ENCODE measurements at places on chromosomes 6 and 20.

- DNase-seq: no peak
Observed at GRCh38 chr20:47481330-47482216, 20.1 kb upstream of the NCOA3 start.

DNA sequence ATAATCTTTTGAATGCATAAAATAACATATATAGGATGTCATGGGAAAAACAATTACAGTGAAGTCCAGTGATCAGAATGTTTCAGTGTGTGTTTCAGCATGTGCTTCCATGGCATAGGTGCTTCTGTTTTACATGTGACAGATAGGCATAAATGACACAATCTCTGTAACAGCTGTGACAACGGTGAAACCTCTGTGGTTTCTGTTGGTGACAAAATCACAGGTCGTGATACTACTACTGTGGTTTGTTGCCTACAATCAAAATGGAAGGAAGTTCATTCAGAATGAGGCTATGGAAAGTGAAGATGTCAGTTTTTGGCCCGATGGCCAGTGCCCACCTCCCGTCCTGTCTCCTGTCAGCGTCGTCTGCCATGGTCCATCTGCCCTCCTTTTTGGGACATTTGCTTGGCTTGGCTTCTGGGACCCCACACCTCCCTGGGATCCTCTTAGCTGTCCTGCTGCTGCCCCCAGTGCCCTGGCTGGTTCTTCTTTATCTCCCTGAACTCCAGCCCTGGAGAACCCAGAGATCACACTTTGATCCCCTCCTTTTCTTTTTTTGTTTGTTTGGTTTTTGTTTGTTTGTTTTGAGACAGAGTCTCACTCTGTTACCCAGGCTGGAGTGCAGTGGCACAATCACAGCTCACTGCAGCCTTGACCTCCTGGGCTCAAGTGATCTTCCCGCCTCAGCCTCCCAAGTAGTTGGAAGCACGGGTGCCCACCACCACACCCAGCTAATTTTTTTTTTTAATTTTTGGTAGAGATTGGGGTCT, 79.3 kb upstream of the NAA20 start:
- no peak for DNase-seq

DNA sequence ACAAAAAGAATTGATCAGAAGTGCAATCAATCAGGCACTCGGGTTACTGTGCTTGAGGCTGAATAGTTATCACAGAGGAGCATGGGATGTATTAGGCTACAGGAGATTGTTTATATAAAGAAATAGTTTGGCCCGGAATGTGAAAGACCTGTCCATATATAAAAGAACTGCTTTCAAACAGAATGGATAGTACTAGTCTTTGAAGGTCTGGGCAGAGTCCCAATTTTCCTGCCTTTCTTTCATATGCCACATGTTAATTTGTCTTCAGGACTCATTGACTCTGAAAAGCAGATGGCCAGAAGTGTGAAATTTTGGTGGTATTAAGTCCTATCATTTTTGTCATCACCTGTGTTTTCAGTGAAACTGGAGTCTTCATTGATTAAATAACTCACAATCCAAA, 314.5 kb downstream of the EYA4 start:
- no peak for DNase-seq

DNA sequence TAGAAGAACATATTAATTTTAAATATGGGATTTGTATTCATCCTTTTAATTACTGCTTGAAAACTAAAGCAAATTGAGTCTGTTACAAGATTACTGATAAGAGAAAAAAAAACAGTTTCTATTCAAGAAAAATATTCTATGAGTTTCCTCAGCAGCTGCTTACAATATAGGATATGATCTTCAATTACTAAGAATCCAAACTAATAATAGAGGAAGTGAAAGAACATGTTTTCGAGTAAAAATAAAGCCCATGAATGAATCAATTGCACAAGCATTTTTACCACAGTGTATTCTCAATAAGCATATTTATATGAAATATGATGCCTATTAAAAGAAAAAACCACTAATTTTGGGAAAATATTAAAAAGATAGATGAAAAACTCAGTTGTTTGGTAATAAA, 63.4 kb downstream of the AHI1 start:
- DNase-seq: no peak

- no peak for DNase-seq
Observed at GRCh38 chr6:12866422-12867029, 150.0 kb downstream of the PHACTR1 start.

DNA sequence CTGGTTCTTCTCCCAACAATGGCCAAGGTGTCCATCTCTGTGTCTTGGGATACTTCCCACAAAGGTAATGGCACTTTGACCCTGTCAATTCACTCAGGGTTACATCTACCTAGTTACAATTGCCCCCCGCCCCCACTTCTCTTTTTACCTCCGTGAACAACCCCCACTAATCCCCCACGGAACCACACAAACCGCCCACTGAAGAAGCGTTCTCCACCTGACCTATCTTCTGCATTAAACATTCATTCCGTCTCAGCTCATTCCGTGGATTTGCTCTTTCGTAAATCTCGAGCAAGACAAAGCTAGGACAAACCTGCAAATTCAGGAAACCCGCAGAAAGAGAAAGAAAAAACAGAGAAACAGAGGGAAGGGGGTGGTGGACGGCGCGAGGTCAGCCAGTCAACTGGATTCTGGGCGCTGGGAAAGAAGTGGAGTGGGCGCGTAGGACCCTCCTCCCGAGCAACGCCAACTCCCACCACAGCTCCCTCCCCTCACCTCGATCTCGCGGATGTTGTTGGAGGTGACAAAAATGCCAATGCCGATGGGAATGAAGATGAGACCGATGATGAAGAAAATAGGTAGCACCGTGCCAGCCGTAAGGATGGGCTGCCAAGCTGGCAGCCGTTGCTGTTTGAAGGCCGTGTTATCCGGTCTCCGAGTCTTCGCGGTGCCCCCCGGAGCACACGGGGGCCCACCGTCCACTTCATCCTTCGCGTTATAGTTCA, 523 bp downstream of the TMEM30A start:
- no peak for DNase-seq

- DNase-seq: no peak
Observed at GRCh38 chr6:29791162-29791561, 36.5 kb upstream of the HLA-G start.

DNA sequence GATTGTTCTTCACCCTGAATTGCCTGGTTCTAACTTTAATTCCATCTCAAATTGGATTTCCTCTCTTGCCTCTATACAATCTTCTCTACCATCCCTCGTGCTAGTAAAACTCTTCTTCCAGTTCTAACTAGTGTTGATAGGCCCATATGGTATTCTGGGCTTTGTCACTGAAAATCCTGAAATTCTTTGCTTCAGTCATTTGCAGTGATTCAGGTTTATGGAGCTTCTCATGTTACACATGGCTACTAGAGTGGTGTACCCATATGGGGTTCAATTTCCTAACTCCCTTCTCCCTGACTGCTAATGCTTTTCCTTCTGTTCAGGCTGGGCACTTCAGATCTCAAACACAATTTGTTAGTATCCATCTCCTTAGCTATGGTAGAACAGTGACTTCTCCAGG, 956.6 kb downstream of the KIF16B start:
- no peak for DNase-seq

DNA sequence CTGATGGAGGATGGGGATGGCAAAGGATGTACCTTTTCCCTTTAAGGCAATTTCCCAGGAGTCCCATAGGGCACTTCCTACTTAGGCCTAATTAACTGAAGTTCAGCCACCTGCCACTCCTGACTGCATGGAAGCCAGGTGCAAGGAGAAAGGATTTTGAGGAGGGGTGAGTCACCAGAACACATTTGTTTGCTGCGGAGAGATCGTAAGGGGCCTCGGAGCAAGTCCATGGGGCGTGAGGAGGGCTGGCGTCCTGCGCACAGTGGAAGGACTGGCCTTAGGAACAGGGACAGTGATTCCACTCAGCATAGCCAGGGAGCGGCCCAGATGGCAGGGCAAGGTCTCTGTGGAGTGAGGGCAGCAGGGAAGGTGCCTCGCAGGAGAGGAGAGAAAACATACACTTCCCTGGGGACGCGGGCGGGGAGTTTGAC, 11.8 kb upstream of the MAP1LC3A start:
- DNase-seq: no peak

DNA sequence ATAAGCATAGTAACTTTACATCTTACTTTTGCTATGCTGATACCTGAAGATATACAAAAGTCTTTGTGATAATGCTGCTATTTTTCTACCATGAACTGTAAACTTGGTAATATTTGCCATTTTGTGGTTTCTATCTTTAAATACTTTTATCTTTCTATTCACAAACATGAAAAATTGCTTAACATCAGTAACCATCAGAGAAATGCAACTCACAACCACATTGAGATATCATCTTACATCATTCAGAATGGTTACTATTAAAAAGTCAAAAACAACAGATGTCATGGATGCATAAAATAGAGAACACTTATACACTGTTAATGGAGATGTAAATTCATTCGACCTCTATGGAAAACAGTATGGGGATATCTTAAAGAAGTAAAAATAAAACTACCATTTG, 112.0 kb downstream of the TRDN start:
- no peak for DNase-seq

DNA sequence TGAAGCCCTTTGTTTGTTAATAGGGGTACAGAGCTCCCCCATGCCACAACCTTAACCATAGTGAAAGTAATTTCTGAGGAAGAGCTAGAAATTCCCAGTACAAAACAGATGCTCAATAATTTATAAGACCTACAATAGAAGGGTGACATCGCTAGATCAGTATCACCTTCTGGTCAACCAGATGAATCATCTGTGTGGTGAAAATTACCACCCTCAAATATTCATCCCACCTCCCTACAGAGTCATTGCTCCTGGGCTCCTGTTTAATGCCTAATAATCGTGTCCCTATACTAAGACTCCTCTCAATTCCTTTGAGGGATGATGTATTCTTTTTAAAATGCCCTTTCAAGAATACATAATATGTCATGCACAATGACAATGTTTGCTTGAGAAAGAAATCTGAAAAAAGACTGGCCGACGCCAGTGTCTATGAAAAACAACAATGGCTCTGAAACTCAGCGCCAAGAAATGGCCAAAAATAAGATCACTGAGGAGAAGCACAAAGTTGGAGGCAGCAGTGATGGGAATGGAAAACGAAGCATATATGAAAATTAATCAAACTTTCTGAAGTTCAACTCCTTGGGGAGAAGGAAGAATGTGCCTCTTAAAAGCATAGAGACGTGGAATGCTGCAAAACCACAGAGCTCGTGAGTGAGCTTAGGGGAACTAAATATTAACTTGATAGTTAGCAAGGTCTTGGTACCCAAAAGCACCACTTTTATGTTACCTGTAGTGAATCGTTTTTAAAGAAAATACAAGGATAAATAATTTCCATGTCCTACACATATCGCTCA, 11.0 kb upstream of the ADGRF5 start:
- no peak for DNase-seq

DNA sequence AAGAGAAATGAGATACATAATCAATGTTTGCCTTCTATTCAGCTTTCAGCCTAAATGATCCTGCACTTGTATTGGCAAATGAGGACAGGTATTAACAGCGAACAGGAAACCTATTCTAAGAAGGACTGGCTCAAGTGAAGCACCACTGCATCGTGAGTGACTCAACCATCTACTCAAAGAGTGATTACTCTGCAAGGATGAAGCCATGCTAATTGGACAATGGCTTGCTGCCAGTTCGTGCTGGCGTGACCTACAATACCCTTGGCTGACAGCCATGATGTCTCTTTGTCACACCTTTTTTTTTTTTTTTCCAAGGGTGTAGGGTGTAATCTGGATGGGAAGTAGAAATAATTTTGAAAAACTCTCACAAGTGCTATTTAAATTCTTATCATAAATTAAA, 104.9 kb downstream of the GJA10 start:
- DNase-seq: no peak

- DNase-seq: no peak
Observed at GRCh38 chr6:128511506-128511905, 8.9 kb downstream of the PTPRK start.

DNA sequence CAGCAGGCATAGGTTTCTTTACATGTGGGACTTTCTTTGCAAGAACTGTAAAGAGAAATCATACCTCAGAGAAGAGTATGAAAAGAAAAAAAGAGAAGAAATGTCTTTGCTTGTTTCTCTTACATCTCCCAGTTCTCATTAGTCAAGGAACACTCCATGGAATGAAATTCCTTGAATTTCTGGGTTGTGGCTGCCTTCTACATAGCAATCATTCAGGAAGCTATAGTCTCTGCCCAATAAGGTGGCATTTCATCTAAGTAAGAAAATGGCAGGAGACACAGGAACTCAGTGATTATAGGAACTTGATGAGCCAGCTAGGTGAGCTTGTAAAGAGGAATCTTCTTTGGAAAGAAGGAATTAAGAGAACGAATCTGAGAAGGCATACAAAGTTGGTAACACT, 197.0 kb upstream of the FKBP1C start:
- no peak for DNase-seq

- no peak for DNase-seq
Observed at GRCh38 chr6:41503827-41504465, 42.2 kb upstream of the FOXP4 start.

GRCh38 chr20:57241363-57241991, 25.0 kb downstream of the BMP7 start:
- DNase-seq: no peak

DNA sequence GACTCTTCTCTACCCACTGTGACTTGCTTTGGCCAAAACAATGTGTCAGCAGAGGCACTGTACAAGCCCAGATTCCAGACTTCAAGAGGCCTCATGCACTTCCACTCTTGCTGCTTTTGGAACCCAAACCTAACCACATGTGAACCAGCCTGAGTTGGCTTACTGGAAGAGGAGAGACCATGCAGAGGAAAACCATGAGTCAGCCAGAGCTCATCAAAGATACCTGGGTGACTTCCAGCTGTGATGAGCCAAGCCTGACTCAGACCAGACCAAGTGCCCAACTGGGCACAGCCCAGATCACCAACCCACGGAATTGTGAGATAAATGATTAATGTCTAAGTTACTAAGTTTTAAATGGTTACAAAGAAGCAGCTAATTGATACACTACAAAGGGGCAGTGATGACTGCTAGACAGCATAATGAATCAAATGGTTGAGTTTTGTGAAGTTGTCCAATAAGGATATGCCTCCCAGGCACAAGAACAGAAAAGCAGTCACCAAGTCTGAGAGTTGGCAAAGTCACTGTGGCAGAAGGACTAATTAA, 16.2 kb upstream of the BEND6 start:
- no peak for DNase-seq

- DNase-seq: no peak
Observed at GRCh38 chr6:136539967-136540652, 10.1 kb downstream of the MAP7 start.

GRCh38 chr6:12656906-12657305, 59.7 kb upstream of the PHACTR1 start:
- no peak for DNase-seq

- DNase-seq: no peak
Observed at GRCh38 chr6:75532521-75532920, 38.9 kb upstream of the FILIP1 start.

GRCh38 chr6:135633573-135633972, 136.0 kb upstream of the AHI1 start:
- DNase-seq: no peak

GRCh38 chr6:92977018-92977417, 442.3 kb downstream of the EPHA7 start:
- DNase-seq: no peak

GRCh38 chr20:60060593-60060992, 102.4 kb downstream of the CDH26 start:
- no peak for DNase-seq

- no peak for DNase-seq
Observed at GRCh38 chr20:10360878-10361277, 73.1 kb downstream of the MKKS start.

All from activated naive CD8-positive, alpha-beta T cell treated with anti-CD3 and anti-CD28 coated beads, Interleukin-2, amount 50 U/mL, for 16 hours (primary cell).